ENCODE measurements at places on chromosomes 2 and 18.

DNA sequence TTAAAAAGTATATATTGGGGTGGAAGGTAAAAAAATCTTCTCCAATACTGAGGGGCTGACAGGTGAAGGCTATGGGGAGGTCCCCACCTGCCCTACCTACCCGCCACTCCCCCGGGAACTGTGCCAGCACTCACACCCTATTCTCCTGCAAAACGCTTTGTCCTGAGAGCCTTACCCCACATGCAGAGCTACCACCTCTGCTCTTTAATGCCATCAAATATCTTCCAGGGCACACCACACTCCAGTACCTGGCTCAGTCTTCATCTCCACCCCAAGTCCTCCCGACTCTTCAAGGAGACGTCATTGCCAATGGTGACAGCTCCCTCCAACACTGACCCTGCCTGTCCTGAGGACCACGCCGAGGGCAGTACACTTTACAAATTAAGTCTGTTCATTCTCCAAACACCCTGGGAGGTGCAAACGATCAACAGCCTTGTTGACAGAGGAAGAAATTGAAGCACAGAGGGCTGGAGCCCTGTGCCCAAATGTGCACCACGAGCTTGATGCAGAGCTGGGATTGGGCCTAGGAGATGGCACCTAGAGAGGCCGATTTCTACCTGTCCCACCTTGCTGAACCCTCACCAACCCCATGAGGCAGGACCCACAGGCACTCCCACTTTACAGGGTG is 6.0 kb upstream of the GPR55 start:
- no peak for DNase-seq

GRCh38 chr2:192139813-192140212 is 54.9 kb downstream of the TMEFF2 start:
- DNase-seq, result no peak

- DNase-seq, result no peak
These were observed 76.1 kb upstream of the AQP4 start for GRCh38 chr18:26941584-26941983.

DNA sequence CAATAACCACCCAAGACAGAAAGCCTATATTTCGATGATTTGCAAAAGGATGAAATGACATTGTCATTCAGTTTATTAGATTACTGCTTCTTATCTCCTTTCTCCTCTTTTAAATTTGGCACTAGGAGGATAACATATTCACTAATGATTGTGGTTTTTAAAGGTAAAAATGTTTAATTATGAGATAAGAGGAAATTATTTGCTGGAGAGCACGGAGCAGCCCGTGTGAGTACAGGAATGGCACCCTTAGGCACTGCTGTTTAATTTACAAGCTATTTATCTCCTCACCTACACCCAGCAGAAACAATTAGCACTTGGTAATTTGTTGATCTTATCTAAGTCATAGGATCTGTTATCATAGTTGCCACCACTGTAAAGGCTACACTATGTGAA is 87.4 kb upstream of the SP3 start:
- DNase-seq, result no peak

GRCh38 chr18:45285251-45285650 is 330.0 kb upstream of the SLC14A2 start:
- DNase-seq, result no peak

GRCh38 chr2:27627963-27628766 is 647 bp downstream of the CCDC121 start:
- DNase-seq, result no peak

DNA sequence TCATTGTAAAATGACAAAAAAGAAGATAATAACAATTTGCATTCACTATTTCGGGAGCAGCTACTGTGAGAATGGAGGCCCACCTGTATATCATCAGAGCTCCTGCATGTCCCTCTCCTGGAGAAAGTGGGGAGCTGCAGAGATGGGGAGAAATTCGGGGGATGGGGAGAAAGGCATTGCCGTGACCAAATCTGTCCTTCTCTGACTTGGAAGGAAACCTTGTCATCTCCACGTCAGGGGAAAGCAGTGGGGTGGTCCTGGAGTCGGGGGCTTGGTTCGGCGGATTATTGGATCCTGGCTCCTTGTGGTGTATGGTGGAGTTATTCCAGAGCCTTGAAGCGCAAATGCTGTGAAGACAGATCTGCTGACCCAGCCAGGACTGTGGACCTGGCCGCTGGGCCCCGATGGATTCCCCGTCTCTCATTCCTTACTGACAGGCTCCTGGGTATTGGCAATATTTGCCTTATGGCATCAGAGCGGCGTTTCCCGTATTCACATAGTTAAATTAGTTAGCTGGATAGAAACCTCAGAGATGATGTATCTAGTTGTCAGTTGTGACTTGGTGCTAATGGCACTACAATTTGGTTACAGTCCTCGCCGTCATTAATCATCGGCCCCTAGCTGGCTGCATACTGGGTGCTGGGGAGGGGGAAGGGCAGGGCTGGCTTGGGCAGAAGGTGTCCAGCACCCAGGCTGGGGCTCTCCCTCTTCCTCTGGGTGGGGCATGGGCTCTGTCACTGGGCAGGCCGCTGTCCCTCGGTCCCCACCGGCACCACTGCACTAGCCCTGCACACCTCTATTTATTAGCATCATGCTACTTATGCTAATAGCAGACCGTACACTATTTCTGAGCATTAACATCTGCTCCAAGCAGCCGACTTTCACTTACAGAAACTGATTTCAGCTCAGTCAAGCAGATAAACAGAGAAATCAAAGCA is 31.7 kb downstream of the CELF4 start:
- DNase-seq, result no peak

DNA sequence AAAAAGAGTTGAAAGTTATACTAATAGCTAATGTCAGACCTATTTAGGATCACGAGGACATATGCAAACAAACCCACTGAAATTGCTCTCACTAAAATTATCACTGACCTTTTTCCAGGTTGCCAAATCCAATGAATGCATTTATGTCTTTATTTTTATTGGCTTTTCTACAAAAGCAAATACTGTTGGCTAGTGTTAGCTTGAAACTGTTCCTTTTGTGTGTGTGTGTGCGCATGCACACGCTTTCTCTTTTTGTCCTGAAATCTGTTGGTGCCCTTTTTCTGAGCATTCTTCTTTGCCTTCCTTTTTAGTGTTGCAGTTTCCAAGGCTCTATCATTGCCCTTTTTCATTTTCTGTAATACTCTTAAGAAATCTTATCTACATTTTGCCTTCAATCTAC is 1269.2 kb downstream of the LRP1B start:
- no peak for DNase-seq

DNA sequence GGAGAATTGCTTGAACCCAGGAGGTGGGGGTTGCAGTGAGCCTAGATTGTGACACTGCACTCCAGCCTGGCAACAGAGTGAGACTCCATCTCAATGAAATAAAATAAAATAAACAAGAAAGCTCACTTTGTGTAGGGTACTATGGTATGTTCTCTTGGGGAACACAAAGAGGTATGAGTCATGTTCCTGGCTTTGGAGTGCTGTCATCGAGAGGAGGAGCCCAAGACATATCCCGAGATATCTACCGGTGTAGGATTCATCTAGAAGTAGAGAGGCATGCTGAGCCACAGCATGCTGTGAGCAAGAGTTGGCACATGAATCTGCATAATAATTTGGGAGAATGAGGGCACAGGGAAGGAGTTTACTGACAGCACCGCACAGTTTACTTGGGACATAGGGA is 244.9 kb upstream of the EPHA4 start:
- DNase-seq, result no peak

- peak; percentile 27 for DNase-seq
These were observed 13.0 kb upstream of the FAHD2A start for GRCh38 chr2:95389245-95390119.
